ENCODE measurements at places on chromosomes 16 and 17.

DNA sequence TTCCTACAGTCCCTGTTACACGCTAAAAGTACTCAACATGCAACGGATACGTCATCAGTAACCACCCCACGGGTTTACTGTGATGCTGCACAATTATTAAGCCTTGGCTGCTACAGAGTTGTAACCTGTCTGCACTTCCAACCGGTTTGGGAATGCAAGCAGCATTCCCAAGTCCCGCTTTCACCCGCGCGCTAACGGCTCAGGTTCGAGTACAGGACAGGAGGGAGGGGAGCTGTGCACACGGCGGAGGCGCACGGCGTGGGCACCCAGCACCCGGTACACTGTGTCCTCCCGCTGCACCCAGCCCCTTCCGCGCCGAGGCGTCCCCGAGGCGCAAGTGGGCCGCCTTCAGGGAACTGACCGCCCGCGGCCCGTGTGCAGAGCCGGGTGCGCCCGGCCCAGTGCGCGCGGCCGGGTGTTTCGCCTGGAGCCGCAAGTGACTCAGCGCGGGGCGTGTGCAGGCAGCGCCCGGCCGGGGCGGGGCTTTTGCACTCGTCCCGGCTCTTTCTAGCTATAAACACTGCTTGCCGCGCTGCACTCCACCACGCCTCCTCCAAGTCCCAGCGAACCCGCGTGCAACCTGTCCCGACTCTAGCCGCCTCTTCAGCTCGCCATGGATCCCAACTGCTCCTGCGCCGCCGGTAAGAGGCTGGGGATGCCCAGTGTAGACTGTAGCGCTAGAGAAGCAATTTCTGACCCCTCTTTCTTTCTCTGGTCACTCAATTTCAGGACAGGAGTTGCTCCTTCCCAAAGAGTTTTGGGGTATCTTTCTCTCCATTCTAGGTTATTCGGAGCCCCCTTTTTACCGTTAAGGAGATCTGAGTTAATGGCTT is at the start of gene MT2A:
Gene MT2A (plus strand): TSS at position 542 of the 833 bp plus-strand sequence. CDS start 72 bp downstream, at position 614.
- DNase-seq = peak; percentile 92

- DNase-seq = no peak
Measured at GRCh38 chr17:64157669-64158180, 27.8 kb upstream of the ERN1 start.

- DNase-seq = no peak
Measured at GRCh38 chr17:67491681-67492024, 114.6 kb downstream of the PITPNC1 start.

- no peak for DNase-seq
Measured at GRCh38 chr16:85294810-85295508, 182.7 kb upstream of the CIBAR2 start.

- no peak for DNase-seq
Measured at GRCh38 chr17:37273409-37274051, 102.3 kb upstream of the C17orf78 start.

DNA sequence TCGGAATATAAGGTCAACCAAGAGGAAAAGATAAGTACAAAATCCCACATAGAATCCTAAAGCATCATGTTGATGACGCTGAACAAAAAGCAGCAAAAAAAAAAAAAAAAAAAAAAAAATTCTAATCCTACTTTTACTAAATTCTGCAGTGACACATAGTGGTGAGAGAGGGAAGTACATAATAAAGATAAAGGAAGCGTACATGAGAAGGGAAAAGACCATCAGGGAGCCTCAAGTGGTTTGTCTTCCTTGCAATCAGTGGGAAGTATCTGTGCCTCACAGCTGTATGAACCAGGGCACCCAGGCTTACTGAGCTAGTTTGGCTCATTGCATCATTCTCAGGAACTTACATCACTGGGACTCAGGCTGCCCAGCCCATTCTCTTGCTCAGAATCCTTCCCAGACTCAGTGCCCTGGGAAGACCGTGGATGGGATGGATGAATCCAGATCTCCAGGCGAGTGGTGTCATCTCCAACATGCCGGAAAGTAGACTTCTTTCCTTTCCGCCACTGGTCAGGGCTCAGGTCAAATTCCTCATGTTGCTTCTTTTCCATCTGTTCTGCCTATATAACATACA is 21.2 kb downstream of the SMG6 start:
- DNase-seq = peak; percentile 47

DNA sequence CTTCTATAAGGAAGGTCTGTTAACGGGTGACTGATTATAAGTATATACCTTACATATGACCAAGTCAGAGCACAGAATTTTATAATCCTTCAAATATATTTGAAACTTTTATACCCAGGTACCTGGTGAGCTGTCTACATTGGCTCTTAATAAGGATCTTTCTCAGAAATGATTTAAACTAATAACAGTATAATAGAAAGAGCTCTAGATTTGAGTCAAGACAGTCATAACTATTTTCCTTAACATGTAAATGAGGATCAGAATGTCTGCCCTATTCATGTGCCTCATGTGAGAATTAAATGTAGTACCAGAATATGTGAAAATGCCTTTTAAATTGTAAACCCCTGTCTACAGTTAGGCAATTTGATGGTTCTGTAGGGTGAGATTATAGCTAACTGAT is 14.5 kb downstream of the CBFB start:
- no peak for DNase-seq

- no peak for DNase-seq
Measured at GRCh38 chr16:87342978-87343752, 26.0 kb upstream of the C16orf95 start.

GRCh38 chr16:12387786-12388185 is 411.3 kb downstream of the SNX29 start:
- DNase-seq = no peak

- no peak for DNase-seq
Measured at GRCh38 chr17:80116276-80116920, 15.0 kb downstream of the GAA start.

DNA sequence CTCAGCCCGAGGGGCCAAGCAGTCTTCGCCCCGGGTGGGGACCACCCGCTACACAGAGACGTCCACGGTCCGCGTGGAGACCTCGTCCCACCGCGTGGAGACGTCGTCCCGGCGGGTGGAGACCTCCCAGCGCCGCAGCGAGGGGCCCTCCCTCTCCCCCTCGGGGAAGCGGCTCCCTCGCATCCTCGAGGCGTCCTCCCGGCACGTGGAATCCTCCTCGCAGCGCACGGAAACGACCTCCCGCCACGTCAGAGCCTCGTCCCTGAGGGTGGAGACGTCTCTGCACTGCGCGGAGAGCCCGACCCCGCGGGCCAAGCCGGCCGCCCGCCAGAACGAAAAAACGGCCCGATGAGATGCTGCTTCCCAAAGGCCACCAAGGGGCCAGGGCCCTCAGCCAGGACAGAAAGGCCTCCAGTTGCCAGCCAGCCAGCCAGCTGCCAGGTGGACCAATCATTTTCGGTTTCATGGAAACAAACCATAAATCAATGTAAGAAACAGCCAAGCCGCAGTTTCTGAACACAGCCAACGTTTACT is 424 bp downstream of the C17orf100 start:
- peak; percentile 41 for DNase-seq

Data from SHP77 (cell line).